ENCODE measurements at places on chromosomes 1 and 21. TPM values are rescaled to one million over a fixed set of nuclear protein-coding genes. Genes with fewer than 3 reads are reported as not detected.

GRCh38 chr21:33067043-33067442 lies 2.9 kb upstream of the OLIG1 start:
- no peak overlapping the region for H3K4me3 ChIP-seq
- H3K27ac ChIP-seq: no peak overlapping the region
- no peaks in the 10 kb centered on the region for H3K36me3 ChIP-seq
- H3K4me1 ChIP-seq: peaks cover 22% of the 10 kb centered on the region
- no peak for DNase-seq

GRCh38 chr1:210361665-210362064 lies 33.0 kb downstream of the HHAT start:
- peaks cover 23% of the 10 kb centered on the region for H3K4me1 ChIP-seq
- DNase-seq: no peak
- H3K36me3 ChIP-seq: no peaks in the 10 kb centered on the region
- H3K27ac ChIP-seq: no peak overlapping the region
- H3K27me3 ChIP-seq: no peaks in the 10 kb centered on the region

- H3K27me3 ChIP-seq: no peaks in the 10 kb centered on the region
- H3K4me3 ChIP-seq: no peak overlapping the region
- H3K27ac ChIP-seq: no peak overlapping the region
- no peaks in the 10 kb centered on the region for H3K4me1 ChIP-seq
- no peak for DNase-seq
Measured at GRCh38 chr21:25326181-25326580, 281.1 kb downstream of the MRPL39 start.

The AKR7A3 gene
- 0.71 TPM for total RNA-seq

DNA sequence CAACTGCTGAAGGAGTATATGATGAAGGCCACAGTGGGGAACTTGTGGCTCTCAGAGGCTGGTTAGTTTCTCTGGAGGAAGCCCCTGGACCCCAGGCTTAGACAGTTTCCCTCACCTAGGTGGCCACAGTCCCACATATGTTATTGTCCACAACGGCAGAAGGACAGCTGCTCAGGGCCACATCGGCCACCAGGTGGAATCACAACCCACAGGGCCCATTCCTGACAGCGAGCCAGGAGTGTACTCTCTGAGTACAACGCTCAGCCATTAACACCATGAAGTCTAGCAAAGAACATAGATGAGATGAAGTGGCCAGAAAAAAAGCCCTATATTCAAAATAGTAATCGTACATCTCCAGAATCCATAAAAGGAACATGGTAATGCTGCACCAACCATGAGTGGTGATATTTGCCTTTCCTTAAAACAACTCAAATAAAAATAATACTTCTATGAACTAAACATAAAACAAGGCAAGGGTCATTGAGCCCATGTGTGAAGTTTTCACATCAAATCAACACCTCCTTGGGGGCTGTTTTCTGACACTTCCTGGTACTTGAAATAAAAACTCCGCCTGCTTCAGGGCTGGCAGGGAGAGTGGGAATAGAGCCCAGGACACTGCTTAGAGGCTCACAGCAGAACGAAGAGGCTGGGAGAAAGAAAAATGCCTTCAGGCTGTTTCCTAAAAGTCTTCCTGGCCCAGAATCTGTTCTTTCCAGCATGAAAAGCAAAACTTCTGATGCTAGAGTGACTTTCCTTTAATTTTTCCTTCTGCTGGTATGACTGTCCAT lies 383.3 kb downstream of the HHAT start:
- DNase-seq: no peak
- no peak overlapping the region for H3K27ac ChIP-seq
- no peaks in the 10 kb centered on the region for H3K27me3 ChIP-seq

DNA sequence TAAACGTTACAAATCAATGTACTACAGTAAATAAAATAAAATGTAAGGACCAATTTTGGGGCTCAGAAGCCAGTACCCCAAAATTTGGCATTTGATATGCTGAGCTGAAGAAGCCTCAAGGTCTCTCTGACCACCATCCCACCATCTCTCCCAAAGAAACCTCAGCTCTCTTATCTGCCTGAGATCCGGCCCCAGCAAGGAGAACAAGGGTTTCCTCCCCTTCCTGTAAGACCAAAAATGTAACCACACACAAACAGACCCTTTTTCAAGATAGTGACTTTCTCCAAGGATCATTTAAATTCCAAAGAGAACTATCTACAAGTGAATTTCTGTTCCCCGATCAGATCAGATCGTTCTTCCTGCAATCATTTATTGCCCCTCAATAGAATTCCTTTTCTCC lies 68.1 kb upstream of the SLC45A1 start:
- no peak overlapping the region for H3K27ac ChIP-seq
- no peak for DNase-seq
- no peaks in the 10 kb centered on the region for H3K27me3 ChIP-seq
- peaks cover 8% of the 10 kb centered on the region for H3K4me1 ChIP-seq
- H3K36me3 ChIP-seq: no peaks in the 10 kb centered on the region

DNA sequence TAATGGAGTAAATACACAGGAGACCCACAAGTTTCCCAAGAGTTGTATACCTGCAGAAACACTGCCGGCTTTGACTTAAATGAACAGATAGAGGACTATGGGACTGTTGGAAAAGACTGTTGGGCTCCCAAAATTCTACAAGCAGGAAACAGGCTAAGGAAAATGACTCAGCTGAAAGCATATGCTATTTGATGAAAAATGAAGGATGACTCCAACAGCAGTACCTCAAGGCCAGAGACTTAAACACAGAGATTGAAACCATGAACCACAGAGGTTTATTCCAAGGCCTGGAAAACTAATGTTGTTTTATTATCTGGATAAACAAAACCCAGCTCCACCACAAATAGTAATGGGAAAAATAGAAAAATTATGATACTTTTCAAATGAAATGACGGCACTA lies 187.7 kb downstream of the TNFSF18 start:
- DNase-seq: no peak
- H3K36me3 ChIP-seq: no peaks in the 10 kb centered on the region
- no peaks in the 10 kb centered on the region for H3K27me3 ChIP-seq

DNA sequence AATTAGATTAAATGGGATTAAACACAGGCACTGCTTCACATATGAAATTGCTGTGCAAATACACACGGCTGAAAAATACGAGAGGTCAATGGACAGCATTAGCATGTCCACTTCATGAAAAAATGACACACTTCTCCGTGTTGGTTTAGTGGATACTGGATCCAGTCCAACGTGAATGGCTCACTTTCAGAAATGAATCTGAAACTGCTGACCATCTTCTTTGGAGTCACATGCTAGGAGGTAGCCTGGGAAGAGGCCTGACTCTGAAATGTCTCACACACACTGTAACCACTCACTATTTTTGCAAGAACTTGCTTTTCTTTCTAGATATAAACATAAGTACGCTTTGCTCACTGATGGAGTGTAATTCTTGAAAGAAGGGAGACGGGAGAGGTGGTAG lies 127.3 kb downstream of the HLCS start:
- no peak overlapping the region for H3K4me3 ChIP-seq
- H3K27ac ChIP-seq: no peak overlapping the region
- H3K36me3 ChIP-seq: no peaks in the 10 kb centered on the region
- H3K27me3 ChIP-seq: no peaks in the 10 kb centered on the region
- peaks cover 22% of the 10 kb centered on the region for H3K4me1 ChIP-seq

- DNase-seq: no peak
- no peaks in the 10 kb centered on the region for H3K27me3 ChIP-seq
- H3K27ac ChIP-seq: no peak overlapping the region
- H3K4me1 ChIP-seq: no peaks in the 10 kb centered on the region
- no peaks in the 10 kb centered on the region for H3K36me3 ChIP-seq
Measured at GRCh38 chr1:92583821-92584760, 97.4 kb upstream of the GFI1 start.

DNA sequence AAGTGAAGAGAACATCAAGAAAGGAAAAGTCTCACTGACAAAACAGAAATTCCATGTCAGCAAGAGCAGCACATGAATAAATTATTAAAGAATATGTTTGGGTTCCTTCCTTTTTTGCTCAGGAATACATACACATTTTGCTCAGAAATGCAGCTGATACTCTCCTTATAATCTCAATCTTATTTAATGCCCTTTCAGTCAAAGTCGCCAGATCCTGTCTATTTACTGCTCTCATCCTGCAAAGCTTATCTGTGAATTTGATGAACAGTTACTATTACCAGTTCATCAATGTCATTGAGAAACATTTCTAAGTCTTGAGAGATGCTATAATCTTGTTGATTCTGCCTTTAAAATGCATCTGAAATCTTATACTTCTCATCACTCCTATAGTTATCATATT lies 543.1 kb upstream of the ZRANB2 start:
- no peaks in the 10 kb centered on the region for H3K36me3 ChIP-seq
- H3K27me3 ChIP-seq: no peaks in the 10 kb centered on the region
- H3K4me3 ChIP-seq: no peak overlapping the region
- no peak overlapping the region for H3K27ac ChIP-seq
- no peak for DNase-seq

- H3K27me3 ChIP-seq: no peaks in the 10 kb centered on the region
- no peak overlapping the region for H3K27ac ChIP-seq
- no peak overlapping the region for H3K4me3 ChIP-seq
- no peak for DNase-seq
Measured at GRCh38 chr1:109570414-109570813, 22.0 kb downstream of the GNAI3 start.

- H3K27ac ChIP-seq: no peak overlapping the region
- no peaks in the 10 kb centered on the region for H3K4me1 ChIP-seq
- H3K36me3 ChIP-seq: no peaks in the 10 kb centered on the region
- H3K27me3 ChIP-seq: no peaks in the 10 kb centered on the region
- no peak overlapping the region for H3K4me3 ChIP-seq
Measured at GRCh38 chr1:3501856-3502640, 47.6 kb downstream of the ARHGEF16 start.

- peaks cover 43% of the 10 kb centered on the region for H3K36me3 ChIP-seq
- no peaks in the 10 kb centered on the region for H3K4me1 ChIP-seq
- H3K27ac ChIP-seq: no peak overlapping the region
- no peaks in the 10 kb centered on the region for H3K27me3 ChIP-seq
Measured at GRCh38 chr21:41832596-41833496, 46.3 kb downstream of the PRDM15 start.

The LHX4 gene
- not detected for total RNA-seq

GRCh38 chr1:20682571-20683236 lies 21.5 kb upstream of the DDOST start:
- no peaks in the 10 kb centered on the region for H3K36me3 ChIP-seq
- no peak for DNase-seq
- no peak overlapping the region for H3K27ac ChIP-seq
